ENCODE measurements at places on chromosomes 1 and 21.

DNA sequence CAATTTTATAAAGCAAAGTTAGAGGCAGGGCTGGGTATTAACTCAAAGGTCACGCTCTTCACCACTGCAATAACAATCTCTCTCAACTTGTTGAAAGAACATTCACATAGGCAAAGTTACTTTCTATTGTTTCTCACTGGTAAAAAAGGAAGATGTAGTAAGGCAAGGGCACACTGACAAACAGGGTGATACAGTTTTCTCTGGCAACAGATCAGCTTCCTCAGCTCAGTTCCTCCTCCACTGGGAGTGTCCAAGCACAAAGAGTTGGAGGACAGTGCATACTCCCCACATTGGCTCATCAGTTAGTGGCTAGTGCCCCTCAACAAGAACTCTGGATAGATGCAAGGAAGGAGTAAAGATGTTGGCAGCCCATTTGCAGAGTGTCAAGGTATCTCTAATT is 3.7 kb downstream of the PLPPR4 start:
- no peak for DNase-seq

DNA sequence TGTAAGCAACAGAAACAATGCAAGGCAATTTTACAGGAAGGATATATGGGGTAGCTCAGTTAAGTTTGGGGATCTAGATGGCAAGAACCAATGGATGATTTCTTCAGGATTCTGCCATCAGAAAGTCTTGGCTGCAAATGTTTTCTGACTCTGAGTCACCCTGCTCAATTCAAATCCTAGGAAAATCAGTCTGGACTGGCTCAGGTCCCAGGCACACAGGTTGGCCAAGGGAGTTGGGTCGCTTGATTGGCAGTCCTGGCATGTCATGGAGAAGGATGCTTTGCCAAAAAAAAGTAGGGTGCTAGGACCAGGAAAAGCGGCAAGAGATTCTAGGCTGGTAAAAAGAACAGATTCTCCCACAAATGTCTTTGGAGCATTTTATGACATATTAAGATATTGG is 28.9 kb upstream of the S1PR1 start:
- no peak for DNase-seq

DNA sequence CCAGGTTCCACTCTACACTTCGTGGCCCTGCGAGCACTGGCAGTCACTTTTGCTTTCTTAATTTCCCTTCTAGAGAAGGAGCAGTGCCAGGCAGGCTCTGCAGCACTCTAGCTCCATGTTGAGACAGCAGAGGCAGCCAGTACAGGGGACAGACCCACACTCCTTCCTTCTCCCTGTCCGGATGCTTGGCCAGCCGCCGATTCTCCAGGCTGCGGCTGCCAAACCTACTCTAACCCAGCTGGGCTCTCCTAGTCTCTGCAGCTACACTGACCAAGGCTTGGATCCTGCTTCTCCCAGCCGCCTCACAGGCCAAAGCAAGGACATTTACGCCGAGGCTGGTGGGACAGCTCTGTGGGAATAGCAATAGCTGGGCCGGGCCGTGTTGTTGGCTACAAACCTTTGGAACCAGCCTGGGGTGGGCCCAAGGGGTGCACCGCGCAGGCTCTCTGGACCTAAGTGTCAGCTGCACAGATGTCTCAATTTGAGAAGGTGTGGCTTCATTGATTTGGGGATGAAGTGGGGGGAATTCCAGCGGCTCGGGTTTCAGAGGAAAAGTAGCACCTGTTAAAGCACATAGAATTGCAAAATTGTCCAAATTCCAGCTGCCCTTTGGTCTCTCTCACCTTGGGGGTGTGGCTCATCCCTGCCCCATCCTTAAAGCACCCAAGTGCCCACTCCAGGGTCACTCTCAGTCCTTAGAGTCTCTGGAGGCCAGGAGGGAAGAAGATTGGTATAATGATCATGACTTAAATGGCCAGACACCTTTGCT is 3.2 kb downstream of the BARHL2 start:
- DNase-seq: no peak

- DNase-seq: no peak
These were observed 42.5 kb upstream of the POFUT2 start for GRCh38 chr21:45330075-45330781.

DNA sequence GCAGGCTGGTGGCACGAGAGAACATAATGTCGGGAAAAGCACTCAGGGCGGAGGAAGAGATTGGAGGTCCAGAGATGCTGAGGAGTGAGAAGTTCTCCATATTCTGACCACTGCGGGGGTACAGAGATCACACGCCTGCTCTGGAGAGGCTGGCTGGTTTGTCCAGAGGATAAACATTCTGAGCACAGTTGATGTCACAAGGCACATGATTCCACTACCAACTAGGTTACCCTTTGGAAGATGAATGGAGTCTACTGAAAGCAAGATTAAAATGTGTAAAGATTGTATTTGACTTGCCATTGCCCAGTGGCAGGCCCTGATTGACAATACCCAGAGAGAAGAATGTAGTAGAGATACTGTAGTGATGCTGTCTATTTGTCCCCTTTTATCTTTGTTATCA is at the start of gene SPATA46:
SPATA46 (minus strand) TSS at position 164 of the 400 bp plus-strand sequence; CDS start at position 100, 64 bp downstream.
- DNase-seq: no peak

- no peak for DNase-seq
These were observed 613.9 kb downstream of the PTPRU start for GRCh38 chr1:29849991-29850757.
